Stimulated activated CD4-positive, alpha-beta T cell treated with anti-CD3 and anti-CD28 coated beads, Interleukin-15, amount 100 ng/mL, for 1 hour (primary cell): ENCODE measurements at places on chromosomes 11 and 22.

DNA sequence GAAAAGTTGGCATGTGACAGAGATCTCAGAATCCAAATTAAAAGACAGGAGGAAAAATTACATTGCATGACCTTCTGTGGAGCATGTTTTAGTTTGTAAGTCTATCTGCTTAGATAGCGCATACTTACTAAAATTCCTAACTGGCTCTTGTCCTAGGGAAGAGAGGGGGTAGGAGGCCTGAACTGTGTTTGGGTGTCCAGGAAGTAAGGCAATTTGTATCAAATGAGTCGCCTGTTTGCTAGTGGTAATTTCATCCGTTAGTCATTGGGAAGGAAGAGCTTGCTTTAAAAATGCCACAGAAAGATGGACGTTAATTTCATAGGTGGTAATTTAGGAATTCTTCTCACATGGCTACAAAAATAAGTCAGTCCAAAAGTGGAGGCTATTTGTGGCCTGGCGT lies 18.5 kb downstream of the GRK3 start:
- no peak for DNase-seq

- DNase-seq, result no peak
Observed at GRCh38 chr11:92751594-92751993, 217.9 kb upstream of the MTNR1B start.

DNA sequence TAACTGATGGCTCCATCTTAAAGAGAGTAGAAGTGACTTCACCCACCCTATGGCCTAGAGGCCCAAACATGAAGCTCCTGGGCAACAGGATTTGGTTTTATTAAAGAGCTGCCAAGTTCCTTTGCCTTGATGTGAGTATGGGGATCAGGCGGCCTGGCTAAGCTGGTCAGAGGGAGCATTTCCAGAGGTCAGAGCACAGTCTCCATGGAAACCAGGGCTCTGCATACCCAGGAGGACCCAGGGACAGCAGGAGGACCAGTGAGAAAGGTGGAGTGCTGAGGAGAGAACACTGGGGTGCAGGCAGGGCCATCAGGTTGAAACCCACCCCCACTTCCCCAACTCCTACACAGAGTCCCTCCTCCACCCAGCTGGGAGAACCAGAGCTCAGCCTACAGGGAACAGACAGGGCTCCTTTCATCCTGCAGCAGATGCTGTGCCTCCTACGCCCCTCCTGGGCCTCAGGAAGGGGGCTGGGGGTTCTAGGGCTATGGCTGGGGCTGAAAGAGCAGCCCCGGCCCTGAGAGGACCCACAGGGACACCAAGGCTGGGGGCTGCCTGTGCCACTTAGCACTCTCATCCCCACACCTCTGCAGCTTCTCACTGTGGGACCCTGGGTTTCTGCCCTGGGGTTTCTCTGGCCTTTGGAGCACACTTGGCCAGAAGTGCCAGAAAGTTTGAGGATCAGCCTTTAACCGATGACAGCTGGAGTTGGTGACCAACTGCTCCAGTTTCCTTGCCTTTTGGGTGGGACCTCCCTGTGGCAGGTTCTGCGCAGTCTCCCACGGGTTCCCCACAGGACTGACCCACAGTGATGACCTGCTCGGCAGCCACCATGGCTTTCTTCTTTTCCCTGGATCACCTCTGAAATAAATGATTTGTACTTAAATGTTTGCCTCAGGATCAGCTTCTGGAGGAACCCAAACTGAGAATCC lies 13.8 kb upstream of the P2RY6 start:
- no peak for DNase-seq

DNA sequence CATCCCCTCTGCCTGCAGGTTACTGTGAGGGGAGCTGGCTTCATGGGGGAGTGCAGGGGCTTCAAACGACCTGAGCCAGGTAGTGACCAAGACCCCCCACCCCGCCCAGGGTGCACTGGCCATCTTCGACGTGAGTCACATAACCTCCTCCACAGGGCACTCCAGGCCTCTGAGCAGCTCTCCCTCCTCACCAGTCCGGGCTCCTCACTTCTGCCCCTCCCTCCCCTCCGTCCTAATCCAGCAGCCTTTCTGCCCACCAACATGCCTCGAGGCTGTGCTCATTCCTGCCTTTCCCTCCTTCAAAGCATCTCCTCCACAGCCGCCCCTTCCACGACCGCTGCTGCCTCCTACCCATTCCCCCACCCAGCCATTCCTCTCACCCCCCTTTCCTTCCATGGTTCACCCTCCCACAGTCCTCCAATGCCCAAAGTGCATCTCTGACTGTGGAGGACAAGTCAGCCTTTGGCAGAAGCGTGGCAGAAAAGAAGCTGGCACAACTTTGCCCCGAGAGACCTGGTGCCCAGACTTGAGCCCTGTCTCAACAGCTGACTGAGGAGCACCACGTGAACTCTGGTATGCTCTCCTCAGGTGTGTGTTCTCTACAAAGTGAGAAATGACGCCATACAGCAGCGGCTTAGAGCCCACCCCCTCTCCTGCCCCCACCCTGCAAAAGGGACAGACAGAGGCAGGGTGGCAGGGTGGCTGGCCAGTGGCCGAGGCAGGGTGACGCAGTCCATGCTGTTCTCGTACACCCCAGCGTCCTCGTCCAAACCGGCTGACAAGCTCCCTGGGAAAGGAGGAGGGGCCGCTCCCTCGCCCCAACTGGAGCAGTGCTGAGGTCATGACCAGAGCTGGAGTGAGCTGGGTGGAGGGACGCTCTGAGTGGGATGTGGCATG lies 30.4 kb downstream of the OPCML start:
- no peak for DNase-seq

- DNase-seq, result no peak
Observed at GRCh38 chr11:11588243-11588642, 33.6 kb downstream of the GALNT18 start.

DNA sequence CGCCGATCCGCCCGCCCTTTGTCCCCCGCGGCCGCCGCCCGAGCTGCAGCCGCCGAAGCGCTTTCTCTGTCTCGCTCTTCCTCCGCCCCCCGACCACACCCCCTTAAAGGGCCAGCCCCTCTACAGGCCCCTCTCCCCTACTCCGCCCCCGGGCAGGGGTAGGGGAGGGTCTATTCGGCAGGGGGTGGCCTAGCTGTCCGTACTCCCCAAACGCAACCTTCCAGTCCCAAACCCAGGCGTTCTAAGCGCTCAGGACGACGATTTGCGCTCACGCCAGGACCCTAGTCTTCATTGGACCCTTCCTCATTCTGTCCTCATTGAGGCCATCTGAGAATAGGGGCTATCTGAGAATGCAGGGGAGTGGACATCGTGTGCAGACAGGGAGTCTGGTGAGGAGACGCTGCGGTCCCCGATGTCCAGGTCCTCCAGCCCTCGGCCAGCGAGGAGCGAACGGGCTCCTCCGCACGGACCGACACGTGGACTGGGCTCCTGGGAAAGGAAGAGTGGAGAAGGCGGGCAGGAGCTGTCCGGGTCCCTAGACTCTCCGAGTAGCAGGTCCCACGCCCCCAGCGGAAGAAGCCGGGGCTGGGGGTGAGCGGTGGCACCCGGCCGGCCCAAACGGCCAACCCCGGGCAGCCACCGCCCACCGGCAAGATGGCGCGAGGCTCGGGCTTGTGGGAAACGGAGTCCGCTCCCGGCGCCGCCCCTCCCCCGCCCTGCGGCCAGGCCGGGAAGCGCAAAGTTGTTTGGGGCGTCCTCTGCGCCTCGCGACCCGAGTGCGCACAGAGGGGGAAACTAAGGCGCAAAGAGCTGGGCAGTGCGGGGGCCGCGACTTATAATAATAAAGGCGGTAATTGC lies at the start of gene PPP1R14B:
PPP1R14B (minus strand) TSS at position 73 of the 858 bp plus-strand sequence. CDS start 270 bp downstream, outside the sequence.
- DNase-seq, result peak; percentile 77

- no peak for DNase-seq
Observed at GRCh38 chr11:10506008-10506370, 35.0 kb downstream of the RNF141 start.

- DNase-seq, result no peak
Observed at GRCh38 chr11:44607987-44608386, 42.5 kb downstream of the CD82 start.

DNA sequence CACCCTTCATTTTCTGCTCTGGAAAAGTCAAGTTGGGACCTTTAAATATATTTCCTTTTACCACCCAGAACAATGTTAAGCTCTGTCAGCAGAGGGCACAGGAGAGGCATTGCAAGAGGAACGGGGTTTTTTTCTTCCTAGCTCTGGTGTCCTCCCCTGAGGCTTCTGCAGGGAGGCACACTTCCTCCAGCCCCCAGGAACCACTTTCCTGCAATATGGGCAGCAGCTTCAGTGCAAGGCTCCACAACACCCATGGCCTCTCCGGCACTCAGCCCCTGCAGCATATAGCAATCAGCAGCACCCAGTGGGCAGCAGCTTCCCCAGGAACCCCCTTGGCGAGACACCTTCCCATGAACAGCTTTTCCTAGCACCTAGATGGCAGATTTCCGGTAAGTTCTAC lies 101.4 kb downstream of the SYT9 start:
- DNase-seq, result no peak

DNA sequence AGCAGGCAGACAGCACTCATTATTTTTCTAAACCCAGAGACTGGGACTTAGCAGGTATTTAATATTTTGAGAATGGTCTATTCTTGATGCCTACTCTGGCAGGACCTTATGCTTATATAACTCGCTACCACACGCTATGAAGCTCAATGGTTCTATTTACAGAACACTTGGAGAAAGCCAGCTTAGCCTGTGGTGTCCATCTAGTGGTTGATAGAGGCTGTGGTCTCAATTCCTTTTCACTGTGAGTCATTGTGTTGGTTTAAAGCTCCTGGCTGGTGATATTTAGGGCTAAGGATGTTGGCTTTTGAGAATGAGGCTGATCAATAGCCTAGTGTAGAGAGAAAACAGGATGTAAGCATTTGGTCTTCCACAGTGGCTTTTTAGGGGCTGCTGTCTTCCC lies 206.4 kb downstream of the DBX1 start:
- DNase-seq, result no peak

- DNase-seq, result no peak
Observed at GRCh38 chr11:27489092-27489491, 16.5 kb upstream of the LGR4 start.

DNA sequence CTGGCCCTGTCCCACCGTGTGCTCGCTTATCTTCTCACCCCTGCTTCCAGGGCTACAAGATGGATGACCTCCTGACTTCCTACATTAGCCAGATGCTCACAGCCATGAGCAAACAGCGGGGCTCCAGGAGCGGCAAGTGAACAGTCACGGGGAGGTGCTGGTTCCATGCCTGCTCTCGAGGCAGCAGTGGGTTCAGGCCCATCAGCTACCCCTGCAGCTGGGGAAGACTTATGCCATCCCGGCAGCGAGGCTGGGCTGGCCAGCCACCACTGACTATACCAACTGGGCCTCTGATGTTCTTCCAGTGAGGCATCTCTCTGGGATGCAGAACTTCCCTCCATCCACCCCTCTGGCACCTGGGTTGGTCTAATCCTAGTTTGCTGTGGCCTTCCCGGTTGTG lies 86.5 kb downstream of the MYO7A start:
- DNase-seq, result no peak

DNA sequence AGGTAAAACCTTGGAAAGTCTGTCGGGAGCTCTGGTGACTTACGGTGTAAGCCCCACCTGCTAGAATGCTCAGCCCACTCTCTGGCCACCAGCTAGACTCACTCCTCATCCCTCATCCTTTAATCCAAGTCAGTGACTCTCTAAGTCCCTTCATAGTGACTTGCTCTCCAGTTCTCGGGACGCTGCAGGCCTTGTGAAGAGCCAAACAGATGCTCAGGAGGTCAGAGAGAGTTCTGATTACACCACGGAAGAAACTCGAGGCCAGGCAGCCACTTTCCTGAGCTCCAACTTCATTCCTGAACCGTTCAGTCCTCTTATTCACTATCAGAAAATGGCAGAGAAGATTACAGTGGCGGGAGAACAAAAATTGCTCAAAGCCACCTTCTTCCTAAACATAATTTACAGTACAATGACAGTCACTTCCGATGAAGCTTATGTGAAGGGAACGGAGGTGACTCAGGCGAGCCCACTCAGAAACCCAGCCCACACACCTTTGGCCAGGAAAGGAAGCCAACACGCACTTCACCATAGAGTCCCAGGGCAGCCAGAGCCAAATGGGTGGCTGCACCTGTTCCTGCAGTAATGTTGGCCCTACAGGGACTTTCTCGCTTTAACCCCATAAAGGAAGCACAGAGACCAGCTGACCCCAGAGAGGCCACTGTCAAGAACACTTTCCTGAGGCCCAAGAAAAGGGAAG lies 100.4 kb downstream of the GALNT18 start:
- no peak for DNase-seq

GRCh38 chr11:118312328-118312727 lies 7.8 kb downstream of the CD3E start:
- no peak for DNase-seq

DNA sequence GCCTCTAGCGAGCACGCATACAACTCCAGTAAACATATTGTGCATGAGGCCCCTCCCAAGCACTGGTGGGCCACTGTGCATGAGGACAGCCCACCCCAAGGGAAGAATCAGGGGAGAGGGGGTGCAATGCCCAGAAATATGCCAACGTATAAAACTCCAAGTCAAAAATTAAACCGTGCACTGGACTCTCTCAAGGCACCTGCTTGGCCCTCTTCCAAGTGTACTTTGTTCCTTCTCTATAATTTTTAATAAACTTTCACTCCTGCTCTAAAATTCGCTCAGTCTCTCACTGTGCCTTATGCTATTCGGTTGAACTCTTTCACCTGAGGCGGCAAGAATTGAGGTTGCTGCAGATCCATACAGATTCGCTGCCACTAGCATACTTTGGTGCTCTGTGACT lies 465.3 kb upstream of the TENM4 start:
- no peak for DNase-seq

DNA sequence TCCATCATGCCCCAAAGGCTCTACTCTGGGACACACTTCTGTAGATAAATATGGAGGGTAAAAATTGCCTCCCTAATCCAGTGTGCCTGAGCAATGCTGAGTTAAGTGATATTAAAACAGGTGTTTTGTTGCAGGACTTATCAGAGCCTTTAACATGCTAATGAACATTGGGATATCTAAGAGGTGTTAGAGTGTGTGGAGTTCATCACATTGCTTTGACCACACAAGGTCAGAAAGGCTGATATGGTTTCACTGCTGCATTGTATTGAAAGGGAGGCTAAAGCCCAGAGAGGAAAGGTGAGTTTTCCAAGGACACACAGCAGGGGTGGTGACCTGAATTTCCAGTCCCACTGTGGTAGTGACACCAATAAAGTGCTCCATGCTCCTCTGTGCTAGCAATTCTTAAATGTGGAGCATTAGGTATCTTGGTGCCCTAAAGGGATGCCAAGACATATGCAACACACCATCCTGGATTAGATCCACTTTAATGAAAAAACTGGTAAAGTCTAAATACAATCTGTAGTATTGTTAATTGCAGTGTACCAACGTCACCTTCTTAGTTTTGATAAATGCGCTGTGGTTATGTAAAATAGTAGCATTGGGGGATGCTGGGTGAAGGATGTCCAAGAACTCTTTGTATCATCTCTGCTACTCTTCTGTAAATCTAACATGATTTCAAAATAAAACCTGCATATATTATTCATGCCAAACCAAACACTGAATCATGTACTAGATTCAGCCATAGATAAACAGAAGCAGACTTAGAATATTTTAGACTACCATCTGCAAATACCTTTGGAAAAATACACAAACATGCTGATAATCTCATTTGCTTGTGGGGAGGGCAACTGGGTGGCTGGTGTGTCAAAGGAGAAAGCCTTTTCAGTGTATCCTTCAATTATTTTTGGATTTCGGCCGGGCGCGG lies 45.8 kb downstream of the MIAT start:
- DNase-seq, result no peak
